ENCODE measurements at places on chromosomes 1 and 21. TPM values are rescaled to one million over a fixed set of nuclear protein-coding genes. Genes with fewer than 3 reads are reported as not detected.

Gene CELA2A
- total RNA-seq, result not detected

Gene SLC9A1
- 10.0 TPM for total RNA-seq

Gene ACTL8
- 0.30 TPM for total RNA-seq

Gene CAPN8
- total RNA-seq, result not detected

Gene RASSF5
- total RNA-seq, result 0.89 TPM

Gene KRTAP19-1
- not detected for total RNA-seq

Gene SPRR2F
- total RNA-seq, result not detected

Gene STIL
- total RNA-seq, result 16.0 TPM

Gene FCRL5
- total RNA-seq, result not detected

Gene FAM177B
- not detected for total RNA-seq

Gene LRRC39
- 0.15 TPM for total RNA-seq

Gene EDARADD
- total RNA-seq, result not detected

Gene SYTL1
- total RNA-seq, result 0.89 TPM

Gene SLFNL1
- under 0.01 TPM for total RNA-seq

Gene WNT9A
- total RNA-seq, result 0.30 TPM

Gene CDA
- 4.2 TPM for total RNA-seq

Gene PCBP3
- total RNA-seq, result 5.2 TPM

Gene HSD3B1
- not detected for total RNA-seq

Gene CFHR3
- total RNA-seq, result not detected

Gene ROR1
- 9.5 TPM for total RNA-seq

Gene PTPRC
- not detected for total RNA-seq

Gene ANKRD34A
- total RNA-seq, result 0.59 TPM

Gene LCE1D
- not detected for total RNA-seq

Gene SRSF4
- 33.0 TPM for total RNA-seq

Gene SLC37A1
- total RNA-seq, result 0.74 TPM

Gene TRAPPC3
- 80.0 TPM for total RNA-seq
